Stimulated activated CD4-positive, alpha-beta T cell treated with anti-CD3 and anti-CD28 coated beads, Interleukin-1b, Interleukin-23, amount 100 ng/mL, for 1 hour (primary cell): ENCODE measurements at places on chromosomes 6 and 20.

GRCh38 chr6:139250296-139251044 is 41.3 kb downstream of the TXLNB start:
- DNase-seq: no peak

DNA sequence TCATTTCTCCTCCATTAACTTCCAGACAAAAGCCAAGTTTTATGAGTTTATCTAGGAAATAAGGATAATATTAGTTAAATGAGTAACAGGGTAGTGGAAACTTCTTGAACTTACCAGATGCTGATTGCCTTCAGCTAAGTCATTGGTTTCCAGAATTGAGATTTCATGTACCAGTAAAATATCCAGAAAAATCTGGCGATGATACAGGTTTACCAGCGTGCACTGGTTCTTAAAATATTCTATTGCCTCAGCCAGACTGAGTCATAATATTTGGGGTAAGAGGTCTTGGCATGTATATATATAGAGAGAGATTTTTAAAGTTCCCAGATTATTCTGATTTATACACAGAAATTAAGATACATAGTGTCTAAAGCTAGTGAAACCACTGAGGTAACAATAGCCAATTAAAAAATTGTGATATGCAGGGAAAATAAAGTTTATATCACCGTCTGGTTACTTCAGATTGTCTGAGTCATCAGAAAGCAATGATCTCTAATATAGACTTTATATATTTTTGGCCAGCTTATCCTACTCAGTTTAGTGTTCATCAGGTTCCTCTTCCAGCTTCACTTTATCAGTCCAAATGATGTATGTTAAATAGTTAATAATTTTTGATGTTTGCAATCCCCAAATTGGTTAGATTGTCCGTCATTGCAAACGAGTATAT is 39.5 kb upstream of the SDHAF4 start:
- DNase-seq: no peak

- DNase-seq: no peak
Observed at GRCh38 chr6:154705471-154706113, 27.6 kb upstream of the SCAF8 start.

- no peak for DNase-seq
Observed at GRCh38 chr20:53079828-53080686, 107.9 kb downstream of the TSHZ2 start.
